ENCODE measurements at places on chromosomes 4 and X.

- no peak for DNase-seq
Measured at GRCh38 chrX:46707274-46707965, 51.5 kb downstream of the SLC9A7 start.

DNA sequence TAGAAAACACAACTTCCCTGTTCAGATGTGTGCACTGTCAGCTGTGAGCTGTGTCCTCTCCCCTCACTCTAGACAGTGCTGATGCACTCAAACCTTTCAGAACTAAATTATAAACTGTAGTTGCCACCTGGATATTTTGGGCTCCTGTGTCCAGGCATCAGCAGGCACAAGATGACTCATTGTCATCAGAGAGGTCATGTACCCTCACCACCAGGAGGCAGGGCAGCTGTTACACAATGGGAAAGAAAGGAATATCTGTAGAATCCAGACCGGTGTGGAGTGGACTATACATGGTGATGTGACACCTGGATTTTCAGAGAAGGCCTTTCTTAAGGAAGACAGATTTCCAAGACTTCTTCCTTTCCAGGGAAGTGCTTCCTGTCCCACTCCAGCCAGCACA, 854.4 kb upstream of the AGA start:
- DNase-seq, result no peak

- DNase-seq, result peak; percentile 78
Measured at GRCh38 chr4:2041239-2042130, 17.6 kb upstream of the NAT8L start.

DNA sequence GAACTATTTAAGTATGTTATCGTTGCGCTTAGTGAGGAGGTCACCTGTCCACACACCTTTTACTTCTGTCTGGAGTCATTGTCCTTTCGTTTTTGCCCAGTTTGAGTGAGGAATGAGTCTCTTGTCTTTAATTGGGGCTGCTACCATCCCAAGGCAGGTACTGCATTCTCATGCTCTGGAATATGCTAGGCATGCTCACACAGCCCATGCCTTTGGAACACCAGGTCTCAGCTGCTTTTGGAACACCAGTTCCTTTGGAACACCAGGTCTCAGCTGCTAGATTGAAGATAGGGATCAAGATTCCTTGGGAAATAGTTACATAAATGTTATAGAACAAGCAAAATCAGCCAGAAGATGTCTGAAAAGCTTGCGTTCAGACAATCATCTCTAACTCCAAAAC, 73.1 kb downstream of the AREG start:
- DNase-seq, result no peak

DNA sequence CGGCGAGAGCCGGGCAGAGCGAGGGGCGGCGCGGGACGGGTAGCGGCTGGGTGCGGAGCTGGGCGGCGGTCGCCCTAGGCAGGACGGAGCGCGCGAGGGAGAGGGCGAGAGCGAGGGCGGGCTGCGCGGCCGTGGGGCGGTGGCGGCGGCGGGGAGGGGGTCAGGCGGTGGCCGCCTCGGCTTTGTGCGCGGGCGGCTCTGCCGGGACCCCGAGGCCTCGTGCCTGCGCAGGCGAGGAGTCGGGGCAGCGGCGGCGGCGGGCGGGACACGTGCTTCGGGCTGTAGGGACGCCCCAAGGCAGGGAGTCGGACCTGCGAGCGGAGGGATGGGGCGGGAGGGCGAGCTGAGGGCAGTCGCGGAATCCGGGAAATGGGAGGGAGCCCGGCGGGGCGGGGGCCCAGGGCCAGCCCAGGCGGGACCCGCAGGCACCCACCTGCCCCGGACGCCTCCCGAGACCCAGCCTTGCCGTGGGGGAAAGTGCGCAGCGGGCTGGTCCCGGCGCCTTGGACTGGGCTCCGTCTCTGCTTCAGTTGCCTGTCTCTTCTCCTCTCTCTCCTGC, 465 bp downstream of the BMPR1B start:
- DNase-seq, result no peak

- no peak for DNase-seq
Measured at GRCh38 chr4:188347339-188347738, 208.1 kb downstream of the TRIML1 start.
